Cortex of kidney (tissue), 1 donor: ENCODE measurements at places on chromosomes 2 and 18.

- no peak for DNase-seq
Observed at GRCh38 chr2:238006510-238006909, 39.7 kb downstream of the UBE2F start.

DNA sequence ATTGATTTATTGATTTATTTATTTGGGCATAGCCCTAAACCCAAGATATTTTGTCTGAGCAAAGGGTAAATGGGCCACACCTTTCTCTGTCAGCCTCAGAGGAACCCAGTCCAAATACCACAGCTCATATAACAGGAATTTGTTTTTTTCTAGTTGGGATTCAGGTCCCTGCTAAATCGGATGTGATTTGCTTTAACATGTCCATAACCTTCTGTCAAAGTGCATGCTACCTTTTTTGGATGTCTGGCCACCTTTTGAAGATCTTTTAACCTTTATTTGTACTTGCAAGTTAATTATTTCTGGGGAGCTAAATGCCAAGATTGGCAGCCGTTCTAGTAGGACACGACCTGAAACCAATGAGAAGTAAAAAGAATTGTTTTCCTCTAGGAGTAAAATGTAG lies 303.2 kb upstream of the UBE2E3 start:
- DNase-seq, result no peak

GRCh38 chr18:52652391-52652790 lies 312.4 kb downstream of the DCC start:
- no peak for DNase-seq

DNA sequence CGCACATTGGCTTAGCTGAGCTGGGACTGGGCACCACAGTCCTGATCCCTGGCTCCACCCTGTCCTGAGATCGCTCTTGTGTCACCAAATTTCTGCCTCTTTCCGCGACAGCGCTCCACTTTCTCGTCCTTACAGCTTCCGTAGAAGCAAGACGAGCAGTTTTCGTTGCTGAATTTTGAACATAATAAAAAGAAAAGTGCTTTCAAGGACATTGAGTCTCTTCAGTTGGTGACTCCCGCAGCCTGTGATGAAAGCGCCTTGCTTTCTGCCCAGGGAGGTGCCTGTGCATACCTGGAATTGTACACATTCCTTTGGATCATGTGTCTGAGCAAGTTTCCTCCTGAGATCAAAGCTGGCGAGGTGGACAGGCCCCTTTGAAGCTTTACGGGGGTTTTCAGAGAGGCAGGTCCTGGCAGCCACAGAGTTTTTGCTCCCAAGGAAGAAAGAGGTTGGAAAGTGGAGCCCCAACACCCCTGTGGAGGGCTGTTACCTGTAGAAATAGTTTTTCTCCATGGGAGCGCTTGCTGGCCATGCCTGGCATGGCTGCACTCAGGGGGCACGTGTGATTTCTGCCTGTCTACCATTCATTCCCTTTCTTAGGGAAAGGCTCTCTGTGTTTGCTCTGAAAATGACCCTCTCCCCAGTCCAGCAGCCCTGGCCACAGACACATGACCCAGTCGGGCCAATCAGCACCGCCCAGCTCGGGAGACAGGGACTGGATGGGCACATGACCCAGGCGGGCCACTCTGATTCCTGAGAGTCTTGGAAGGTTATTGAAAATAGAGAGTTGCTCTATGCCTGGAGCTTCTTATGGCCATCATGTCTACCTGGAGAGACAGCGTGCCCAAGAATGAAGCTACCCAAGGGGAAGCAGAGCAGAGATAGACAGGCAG lies 115.6 kb upstream of the OTOS start:
- DNase-seq, result no peak

DNA sequence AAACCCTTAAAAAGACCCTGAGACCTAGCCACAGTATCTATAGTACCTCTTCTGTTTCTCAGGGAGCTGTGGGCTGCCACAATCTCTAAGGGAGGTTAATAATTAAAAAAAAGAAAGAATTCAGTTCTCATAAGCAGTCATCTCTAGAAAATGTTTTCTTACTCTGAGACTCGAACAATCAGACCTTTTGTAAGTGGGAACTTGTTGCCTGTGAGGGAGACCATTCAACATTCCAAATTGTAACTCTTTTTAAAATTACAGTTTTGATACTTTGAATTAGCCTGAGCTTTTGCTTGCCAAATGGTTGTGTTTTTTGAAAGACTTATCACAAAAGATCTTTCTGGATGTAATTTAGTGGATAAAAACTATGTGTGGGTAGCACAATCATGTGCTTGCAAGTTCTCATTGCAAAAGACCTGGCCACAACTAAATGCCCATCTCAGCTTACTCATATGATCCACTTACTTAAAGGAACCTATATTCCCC lies 33.3 kb downstream of the IL1R2 start:
- DNase-seq, result no peak

DNA sequence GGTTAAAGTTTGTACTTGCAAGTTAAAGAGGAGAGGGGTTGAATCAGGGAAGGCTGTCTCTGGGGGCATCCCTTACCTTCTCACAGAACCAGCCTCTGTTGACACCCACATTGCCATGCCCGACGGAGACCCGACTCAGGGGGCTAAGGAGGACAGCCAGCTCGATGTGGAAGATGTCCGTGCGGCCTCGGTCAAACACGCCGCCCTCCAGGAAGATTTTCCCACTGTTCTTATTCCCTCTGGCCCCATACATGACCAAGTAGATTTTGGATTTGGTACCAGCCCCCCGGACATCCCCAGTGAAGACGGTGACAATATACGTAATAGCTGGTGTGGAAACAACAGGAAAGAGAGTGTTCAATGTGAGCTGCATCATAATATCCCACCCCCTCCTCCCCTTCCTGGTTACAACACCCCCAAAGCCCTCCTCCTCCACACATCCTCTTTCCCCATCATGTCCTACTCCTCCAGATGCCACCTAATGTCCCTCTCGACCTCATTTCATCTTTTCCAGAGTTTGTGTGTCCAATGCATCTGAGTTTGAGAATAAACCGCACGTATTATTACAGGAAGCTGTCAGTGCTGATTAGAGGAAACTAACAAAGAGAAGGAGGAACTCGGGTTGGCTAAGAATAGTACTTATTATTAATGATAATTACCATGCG lies 55.7 kb downstream of the LOXHD1 start:
- no peak for DNase-seq

GRCh38 chr18:76212960-76213359 lies 282.1 kb downstream of the ZNF516 start:
- no peak for DNase-seq

GRCh38 chr2:59540864-59541263 lies 1012.6 kb downstream of the BCL11A start:
- DNase-seq, result no peak
